ENCODE measurements at places on chromosomes 2 and 18.
A peak's percentile ranks its signal among the peaks of the same experiment; 100 is the strongest.

- DNase-seq = no peak
Measured at GRCh38 chr18:5288517-5288935, 7.0 kb downstream of the ZBTB14 start.

DNA sequence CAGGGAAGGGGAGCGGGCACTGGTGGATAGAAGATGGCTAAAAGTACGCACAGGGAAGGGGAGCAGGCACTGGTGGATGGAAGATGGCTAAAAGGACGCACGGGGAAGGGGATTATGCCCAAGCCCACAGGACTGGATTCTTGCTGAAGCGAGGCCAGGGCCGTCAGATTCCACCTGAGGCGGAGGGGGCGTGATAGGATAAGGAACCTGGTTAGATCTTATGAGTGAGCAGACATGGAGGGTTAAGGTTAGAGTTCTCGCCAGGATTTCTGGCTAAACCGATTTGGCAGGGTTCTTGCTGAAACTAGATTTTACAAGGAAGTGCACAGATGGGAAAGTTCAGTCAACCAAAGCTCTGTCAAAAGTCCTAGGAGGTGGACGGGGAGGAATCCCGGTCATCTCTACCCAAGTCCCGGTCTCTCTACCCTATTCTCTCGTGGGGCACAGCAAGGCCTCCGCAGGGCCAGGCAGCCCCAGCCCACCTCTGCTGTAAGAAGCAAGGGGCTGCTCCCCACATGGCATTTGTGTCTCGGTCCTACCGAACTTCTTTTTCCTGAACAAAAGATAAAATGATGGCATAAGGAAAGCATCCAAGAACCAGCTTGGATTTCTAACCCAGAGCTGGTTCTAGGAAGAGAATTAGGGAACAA lies 140.8 kb downstream of the PTGR3 start:
- DNase-seq = no peak

DNA sequence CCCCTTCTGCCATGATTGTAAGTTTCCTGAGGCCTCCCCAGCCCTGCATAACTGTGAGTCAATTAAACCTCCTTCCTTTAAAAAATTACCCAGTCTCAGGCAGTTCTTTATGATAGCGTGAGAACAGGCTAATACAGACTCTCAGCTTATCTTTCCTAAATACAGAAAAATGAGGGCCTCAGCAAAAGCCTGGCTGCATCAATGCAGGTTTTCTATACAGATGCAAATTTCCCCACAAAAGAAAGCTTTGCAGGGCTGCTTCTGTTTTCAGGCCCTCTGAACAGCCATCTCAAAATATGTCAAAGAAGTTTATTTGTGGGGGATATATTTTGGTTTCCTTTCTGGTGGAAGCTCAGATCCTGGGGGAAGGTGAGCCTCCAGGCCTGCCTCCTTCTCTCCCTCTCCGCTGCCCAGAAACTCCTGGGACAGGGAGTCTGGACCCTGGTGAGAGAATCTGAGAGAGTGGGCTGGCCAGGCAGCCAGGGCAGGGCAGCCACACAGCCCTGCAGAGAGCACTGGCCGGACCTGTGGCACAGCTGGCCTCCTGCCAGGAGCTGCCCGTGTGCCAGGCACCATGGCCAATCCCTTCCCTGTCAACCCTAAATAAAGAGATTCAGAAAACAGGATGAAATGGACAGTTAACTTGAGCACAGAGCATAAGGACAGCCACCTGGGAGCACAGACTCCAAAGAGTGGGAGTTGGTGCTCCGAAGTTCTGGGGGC lies 21.6 kb upstream of the AGXT start:
- DNase-seq = no peak

DNA sequence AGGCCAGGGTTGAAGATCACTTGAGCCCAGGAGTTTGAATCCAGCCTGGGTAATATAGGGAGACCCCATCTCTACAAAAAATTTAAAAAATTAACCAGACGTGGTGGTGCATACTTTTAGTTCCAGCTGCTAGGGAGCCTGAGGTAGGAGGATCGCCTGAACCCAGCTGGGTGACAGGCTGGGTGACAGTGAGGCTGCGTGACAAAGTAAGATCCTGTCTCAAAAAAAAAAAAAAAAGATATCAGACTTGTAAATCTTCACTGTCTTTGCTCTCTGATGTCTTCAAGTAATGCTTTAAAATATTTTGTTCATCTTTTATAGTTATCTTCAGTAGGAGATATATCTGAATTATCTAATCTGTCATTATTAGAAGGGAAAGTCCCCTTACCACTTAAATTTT lies 10.5 kb downstream of the CAMKMT start:
- no peak for DNase-seq

DNA sequence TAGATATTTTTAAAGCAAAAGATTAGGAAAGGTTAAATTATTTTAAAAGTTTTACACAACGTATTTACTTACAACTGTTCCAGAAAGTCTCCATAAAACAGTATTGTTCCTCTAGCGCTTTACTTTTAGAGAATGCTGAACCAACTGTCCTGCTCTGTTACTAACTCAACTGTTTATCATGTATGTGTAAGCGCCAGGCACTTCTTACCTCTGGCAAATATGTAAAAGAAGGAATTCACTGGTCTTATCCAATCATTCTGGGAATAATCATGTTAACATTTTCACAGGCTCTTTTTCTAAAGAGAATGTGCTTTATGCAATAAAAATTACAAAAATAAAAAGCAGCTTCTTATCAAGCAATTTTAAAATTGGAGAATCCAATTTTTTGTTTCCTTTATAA lies 68.0 kb downstream of the COBLL1 start:
- DNase-seq = no peak

GRCh38 chr2:73307720-73308119 lies 14.4 kb upstream of the EGR4 start:
- DNase-seq = no peak

- no peak for DNase-seq
Measured at GRCh38 chr18:43009674-43010073, 105.8 kb downstream of the RIT2 start.

- DNase-seq = no peak
Measured at GRCh38 chr2:146651361-146651760, 1193.5 kb upstream of the ACVR2A start.

GRCh38 chr18:77039196-77040130 lies 93.1 kb downstream of the MBP start:
- no peak for DNase-seq

GRCh38 chr2:240426845-240427721 lies 8.4 kb upstream of the GPC1 start:
- no peak for DNase-seq

- peak; percentile 40 for DNase-seq
Measured at GRCh38 chr18:49021433-49022129, 70.8 kb upstream of the SMAD7 start.

- peak; percentile 5 for DNase-seq
Measured at GRCh38 chr2:15142069-15142689, 419.0 kb downstream of the NBAS start.

- DNase-seq = no peak
Measured at GRCh38 chr18:79911344-79912270, 39.8 kb downstream of the SLC66A2 start.

DNA sequence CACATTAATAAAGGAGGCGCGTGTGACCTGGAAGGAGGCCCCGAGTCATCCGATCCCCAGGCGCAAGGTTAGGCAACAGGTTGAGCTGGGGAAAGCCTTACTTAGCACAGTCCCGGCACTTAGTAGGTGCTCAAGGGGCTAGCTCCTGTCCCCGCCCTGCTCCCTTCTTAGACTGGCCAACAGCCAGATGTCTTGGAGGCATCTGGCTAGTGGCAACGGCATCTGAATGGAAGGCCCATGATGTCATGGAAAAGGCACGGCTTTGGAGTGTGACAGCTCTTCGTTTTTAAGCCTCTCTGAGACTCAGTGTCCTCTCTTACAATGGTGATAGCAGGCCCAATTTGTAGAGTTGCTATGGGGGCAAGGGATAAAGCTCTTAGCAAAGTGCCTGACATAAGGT lies 258.3 kb downstream of the CYRIA start:
- DNase-seq = no peak

DNA sequence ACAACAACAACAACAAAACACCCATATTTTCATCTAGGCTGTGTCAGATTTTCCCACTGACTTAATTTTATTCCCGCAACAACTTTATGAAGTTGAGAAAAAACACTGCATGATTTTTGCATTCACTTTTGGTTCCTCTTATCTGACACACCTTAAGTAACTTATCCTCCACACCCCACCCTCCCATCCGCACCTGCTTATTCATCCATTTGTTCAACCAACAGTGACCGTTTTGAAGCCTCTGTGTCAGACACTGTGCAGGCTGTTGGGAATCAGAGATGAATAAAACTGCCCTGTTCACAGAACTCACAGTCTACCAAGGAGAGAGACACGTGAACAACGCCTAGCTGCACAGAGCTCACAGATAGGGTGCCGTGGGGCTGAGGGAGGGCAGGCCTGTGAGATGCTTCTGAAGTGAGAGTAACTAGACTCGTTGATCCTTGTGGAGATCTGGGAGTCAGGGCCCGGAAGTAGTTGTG lies 7.4 kb downstream of the CNNM4 start:
- no peak for DNase-seq

- DNase-seq = no peak
Measured at GRCh38 chr2:54422072-54422581, 34.0 kb upstream of the SPTBN1 start.

- DNase-seq = no peak
Measured at GRCh38 chr2:216114382-216114713, 5.2 kb downstream of the XRCC5 start.

- no peak for DNase-seq
Measured at GRCh38 chr18:61853855-61854254, 39.0 kb downstream of the RNF152 start.
